Endothelial cell (in vitro differentiated cells): ENCODE measurements at places on chromosomes 7 and 10. TPM values are rescaled to one million over a fixed set of nuclear protein-coding genes. Genes with fewer than 3 reads are reported as not detected.

- no peak overlapping the region for H3K27ac ChIP-seq
- H3K4me1 ChIP-seq = no peaks in the 10 kb centered on the region
- no peak for DNase-seq
- H3K36me3 ChIP-seq = no peaks in the 10 kb centered on the region
- H3K27me3 ChIP-seq = no peaks in the 10 kb centered on the region
These were observed 85.4 kb upstream of the PLXDC2 start for GRCh38 chr10:19730907-19731217.

DNA sequence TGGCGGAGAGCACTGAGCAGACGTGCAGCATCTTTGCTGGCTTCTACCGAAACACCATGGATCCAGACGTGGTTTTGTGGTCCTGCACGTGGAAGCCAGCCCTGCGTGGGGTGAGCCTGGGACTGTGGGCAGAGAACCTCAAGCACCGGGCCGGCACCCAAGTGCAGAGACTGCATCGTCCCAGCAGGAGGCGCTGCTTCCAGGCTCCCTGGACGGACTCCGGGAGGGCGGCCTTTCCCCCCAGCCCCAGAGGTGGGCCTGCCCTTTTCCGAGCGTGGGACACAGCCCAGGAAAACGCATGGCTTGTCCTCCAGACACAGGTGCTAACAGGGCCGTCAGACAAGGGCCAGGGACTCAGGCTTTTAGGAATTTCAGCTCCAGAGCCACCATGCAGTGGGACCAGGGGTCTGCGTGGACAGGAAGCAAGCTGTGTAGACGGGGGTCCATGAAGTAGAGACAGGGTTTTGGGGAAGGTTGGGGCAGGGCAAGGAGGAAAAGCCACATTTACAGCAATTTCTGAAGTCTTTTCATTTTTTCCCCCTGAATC lies 303.9 kb downstream of the WDR37 start:
- no peak overlapping the region for H3K4me3 ChIP-seq
- no peaks in the 10 kb centered on the region for H3K27me3 ChIP-seq
- H3K27ac ChIP-seq = no peak overlapping the region
- H3K36me3 ChIP-seq = no peaks in the 10 kb centered on the region
- peak; percentile 53 for DNase-seq

DNA sequence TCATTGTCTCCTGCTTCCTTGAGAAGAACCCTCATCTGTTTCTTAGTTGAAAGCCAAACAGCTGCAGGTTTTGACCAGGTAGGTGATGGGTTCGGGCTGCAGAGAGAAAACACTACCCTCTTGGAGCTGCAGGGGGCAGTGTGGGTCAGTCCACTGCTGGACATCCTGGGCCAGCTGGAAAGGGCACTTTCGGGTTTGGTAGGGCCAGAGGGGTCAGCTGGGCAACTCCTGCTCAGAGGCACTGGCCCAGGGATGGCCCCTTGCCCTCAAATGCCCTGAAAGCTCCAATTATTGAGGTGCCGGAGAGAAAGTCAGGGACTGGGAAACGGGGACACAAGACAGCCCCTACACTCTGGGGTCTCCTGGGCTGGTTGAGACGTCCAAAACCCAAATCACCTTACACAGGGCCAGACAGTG lies 90.7 kb downstream of the MKI67 start:
- no peak overlapping the region for H3K27ac ChIP-seq
- H3K4me3 ChIP-seq = no peak overlapping the region
- peaks cover 22% of the 10 kb centered on the region for H3K4me1 ChIP-seq
- DNase-seq = peak; percentile 74
- peaks cover 7% of the 10 kb centered on the region for H3K27me3 ChIP-seq

The LYZL1 gene
- not detected for total RNA-seq

The MYL10 gene
- not detected for total RNA-seq

DNA sequence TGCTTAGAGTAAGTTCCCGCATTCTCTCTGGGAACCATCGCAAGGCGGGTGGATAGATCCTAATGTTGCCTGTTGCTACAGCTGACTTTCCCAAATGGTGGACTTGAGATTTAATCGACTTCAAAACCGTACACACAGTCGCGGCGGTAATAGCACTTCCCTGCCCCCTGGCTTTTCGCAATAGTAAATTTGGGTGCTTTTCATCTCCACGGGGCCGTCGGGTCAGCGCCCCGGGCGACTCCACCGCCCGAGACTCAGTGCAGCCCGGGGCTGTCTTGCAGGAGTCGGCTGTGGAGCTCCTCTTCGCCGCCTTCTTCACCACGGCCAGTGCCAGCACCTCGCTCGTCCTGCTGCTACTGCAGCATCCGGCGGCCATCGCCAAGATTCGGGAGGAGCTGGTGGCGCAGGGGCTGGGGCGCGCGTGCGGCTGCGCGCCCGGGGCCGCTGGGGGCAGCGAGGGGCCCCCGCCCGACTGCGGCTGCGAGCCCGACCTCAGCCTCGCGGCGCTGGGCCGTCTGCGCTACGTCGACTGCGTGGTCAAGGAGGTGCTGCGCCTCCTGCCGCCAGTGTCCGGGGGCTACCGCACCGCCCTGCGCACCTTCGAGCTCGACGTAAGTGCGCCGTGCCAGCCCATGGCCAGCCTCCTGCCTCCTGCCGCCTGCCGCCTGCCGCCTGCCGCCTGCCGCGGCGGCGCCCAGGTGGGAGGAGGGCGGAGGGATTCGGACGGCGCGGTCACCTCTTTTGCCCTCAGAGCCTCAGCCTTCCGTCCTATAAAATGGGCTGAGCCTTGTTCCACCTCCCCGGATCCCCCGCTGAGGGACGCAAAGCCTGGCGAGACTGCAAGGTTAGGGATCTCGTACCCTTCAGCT lies 5.3 kb downstream of the CYP26C1 start:
- H3K27ac ChIP-seq = no peak overlapping the region
- peaks cover 21% of the 10 kb centered on the region for H3K4me1 ChIP-seq
- no peak overlapping the region for H3K4me3 ChIP-seq

DNA sequence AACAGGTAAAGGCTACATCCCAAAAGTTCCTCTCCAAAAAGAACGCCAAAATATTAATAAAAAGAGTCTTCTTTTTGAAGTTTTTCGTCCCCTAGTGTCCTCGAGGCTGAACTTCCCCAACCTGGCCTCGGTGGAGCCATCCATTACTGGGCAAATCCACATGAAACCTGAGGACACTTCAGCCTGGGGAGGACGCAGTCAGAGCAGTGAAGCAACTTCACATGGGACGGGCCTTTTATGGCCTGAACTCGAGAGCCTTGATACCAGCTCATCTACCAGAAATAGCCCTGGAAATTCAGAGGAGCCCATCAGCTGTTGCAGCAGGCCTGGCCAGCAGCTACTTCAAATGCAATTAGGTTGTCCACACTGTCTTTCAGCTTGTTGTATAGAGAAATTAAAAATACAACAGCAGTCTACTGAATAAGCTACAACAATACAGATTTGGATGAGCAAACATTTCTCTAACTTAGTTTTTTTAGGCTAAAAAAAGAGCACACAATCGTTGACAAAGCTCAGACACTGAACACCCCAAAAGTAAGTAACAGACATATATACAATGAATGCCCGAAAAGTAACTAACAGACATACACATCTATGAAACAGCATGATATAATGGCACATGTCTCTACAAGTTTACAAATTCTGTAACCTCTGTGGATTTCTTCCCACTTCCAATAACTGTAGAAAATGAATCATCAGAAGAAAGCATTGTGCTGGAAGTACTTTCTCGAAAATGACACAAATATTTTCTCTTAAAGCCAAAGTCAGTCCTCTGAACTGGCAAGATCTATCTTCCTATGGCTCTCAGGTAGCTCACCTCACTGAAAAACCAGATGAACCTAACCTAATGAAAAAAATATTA lies at the start of gene SVIL:
Gene SVIL, minus strand, starts transcription at position 208 of the 862 bp plus-strand sequence. CDS start 79,913 bp downstream, outside the sequence.
- peak within 1 kb of the TSS; percentile 71 for H3K4me3 ChIP-seq
- H3K27ac ChIP-seq = peak within 1 kb of the TSS; percentile 96
- H3K36me3 ChIP-seq = peaks cover 11% of the 10 kb centered on the region
- peaks cover 3% of the 10 kb centered on the region for H3K27me3 ChIP-seq

The NEURL1 gene
- total RNA-seq = 0.69 TPM

DNA sequence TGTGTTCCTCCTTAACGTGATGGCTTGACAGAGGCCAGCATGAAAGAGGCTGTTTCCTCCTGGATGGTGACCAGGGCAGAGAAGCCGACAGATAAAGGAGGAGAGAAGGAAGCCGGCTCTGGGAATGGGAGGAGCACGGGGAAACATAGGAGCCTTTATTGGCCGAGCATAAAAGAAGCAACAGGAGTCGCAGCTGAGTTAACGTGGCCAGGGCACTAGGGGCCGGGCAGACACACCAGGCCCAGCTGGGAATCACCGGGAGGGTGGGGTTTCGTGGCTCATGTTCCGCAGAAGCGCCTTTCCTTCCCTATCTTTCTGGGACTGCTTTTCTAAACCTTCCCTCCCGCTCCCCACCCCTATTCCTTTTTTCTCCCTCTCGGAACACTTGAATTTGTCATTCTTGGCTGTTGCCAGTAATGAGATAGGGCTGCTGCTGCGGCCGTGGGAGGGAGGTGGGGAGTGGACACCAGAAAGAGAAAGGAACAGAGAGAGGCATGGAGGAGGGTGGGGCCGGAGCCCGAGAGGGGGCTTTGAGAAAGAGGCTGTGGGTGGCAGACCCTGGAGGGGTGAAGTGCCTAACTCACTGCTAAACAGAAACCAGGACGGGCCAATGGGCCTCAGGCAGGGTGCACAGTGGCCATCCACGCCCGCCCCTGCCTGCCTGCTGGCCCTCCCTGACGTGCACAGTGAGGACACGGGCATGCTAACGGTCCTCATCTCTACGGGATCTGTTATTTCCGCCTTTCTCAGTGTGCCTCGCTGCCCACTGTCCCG lies 65.2 kb downstream of the COL13A1 start:
- H3K27me3 ChIP-seq = peaks cover 11% of the 10 kb centered on the region
- peaks cover 41% of the 10 kb centered on the region for H3K4me1 ChIP-seq
- DNase-seq = peak; percentile 47
- peak overlapping the region; percentile 81 for H3K27ac ChIP-seq

GRCh38 chr10:64408391-64409183 lies 887.4 kb downstream of the REEP3 start:
- no peak for DNase-seq
- no peaks in the 10 kb centered on the region for H3K36me3 ChIP-seq
- H3K4me1 ChIP-seq = no peaks in the 10 kb centered on the region
- no peak overlapping the region for H3K4me3 ChIP-seq

DNA sequence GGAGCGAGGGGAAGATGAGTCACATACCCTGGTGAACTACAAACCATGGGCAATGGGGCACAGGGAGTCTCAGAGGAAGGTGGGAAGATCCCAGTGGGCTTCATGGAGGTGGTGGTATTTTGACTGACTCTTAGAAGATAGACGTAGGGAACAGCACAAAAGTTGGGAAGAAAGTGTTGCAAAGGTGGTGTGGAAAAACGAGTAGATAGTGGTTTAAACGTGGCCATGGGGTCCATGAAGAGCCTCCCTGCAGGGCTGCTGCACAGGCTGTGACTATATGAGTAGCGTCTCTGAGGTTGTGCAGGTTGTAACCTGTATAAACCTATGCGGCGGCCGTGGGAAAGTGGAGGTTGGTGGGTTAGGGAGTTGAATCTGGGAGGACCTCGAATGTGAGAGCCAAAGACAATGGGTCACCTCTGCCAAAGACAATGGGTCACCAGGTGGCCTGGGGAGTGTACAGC lies 13.8 kb downstream of the LZTS2 start:
- H3K27me3 ChIP-seq = peaks cover 14% of the 10 kb centered on the region
- no peaks in the 10 kb centered on the region for H3K36me3 ChIP-seq
- H3K4me3 ChIP-seq = no peak overlapping the region
- DNase-seq = no peak

DNA sequence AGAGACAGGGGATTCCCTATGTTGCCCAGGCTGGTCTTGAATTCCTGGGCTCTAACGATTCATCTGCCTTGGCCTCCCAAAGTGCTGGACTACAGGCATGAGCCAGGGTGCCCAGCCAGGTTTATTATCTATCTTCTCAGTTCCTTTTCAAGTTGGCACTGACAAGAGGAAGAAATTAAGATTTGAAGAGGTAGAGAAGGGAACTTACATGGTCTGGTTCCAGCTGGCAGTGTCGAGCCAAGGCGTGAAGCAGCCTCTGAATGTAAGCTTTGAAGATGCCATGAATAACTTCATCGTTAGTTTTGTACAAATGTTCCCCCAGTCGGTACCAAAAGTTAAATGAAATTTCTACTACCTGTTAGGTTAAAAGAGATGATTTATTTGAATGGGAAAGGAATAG lies 57.7 kb downstream of the TNPO3 start:
- no peak overlapping the region for H3K27ac ChIP-seq
- no peak for DNase-seq
- no peaks in the 10 kb centered on the region for H3K4me1 ChIP-seq
- peaks cover 4% of the 10 kb centered on the region for H3K36me3 ChIP-seq
- no peaks in the 10 kb centered on the region for H3K27me3 ChIP-seq

The ACTR3C gene
- total RNA-seq = 0.87 TPM

The RBP4 gene
- total RNA-seq = not detected
